GM13977 (cell line): ENCODE measurements at places on chromosomes 16 and 17.

DNA sequence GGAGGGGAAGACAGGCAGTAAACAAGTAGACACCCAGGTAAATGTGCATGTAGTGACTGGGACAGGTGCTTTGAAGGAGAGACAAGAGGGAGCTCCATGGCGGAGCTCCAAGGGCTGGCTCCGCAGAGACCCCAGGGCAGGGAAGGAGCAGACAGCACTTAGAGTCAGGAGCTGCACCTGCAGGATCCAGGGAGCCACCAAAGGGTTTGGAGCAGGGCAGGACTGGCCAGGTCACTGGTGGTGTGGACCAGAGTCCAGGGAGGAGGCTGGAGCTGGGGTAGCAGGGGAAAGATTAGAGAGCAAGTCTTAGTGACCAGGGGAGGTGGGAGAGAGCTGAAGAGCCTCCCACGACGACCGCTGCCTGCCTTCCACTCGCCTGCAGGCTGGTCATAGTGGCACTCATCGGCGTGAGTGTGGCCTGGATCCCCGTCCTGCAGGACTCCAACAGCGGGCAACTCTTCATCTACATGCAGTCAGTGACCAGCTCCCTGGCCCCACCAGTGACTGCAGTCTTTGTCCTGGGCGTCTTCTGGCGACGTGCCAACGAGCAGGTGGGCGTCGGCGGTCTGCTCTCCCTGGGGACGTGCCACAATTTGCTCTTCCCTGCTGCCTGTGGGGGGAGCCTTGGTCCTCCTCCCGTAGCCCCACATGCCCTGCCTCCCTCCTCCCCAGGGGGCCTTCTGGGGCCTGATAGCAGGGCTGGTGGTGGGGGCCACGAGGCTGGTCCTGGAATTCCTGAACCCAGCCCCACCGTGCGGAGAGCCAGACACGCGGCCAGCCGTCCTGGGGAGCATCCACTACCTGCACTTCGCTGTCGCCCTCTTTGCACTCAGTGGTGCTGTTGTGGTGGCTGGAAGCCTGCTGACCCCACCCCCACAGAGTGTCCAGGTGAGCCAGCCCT, 14.7 kb upstream of the FAM83G start:
- no peak for DNase-seq

DNA sequence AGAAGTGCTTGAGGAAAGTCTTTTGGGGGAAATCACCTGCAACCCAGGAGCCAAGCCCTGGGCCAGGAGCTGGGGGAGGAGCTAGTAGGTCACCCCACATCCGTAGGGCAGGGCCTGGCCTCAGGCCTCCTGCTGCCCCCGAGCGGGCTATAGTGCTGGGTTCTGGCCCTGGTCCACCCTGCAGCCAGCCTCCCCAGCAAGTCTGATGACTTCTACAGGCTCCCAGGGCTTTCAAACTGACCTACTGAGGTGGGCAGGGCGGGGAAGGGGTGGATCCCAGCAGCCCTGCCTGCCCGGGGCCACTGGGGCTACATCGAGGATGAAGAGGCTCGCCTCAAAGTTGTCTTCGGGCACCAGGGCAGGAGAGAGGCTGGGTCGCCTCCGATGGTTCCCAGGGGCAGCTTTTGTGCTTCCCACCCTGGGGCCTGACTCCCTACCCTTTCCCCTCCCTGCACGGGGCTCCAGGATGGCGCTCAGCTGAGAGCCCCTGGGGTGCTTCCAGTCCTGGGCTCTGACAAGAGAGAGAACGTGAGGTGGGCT, 5.0 kb downstream of the CENPX start:
- no peak for DNase-seq

DNA sequence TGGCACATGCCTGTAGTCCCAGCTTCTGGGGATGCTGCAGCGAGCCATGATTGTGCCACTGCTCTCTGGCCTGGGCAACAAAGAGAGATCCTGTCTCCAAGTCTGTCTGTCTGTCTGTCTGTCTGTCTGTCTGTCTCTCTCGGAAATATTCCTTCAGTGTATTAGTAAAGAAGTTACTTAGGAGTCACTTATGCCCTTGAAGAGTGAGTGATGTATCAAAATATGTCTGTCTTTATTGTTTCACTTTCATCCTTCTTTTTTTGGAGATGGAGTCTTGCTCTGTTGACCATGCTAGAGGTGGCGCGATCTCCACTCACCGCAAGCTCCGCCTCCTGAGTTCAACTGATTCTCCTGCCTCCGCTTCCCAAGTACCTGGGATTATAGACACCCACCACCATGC, 410.5 kb downstream of the WWOX start:
- DNase-seq, result no peak

DNA sequence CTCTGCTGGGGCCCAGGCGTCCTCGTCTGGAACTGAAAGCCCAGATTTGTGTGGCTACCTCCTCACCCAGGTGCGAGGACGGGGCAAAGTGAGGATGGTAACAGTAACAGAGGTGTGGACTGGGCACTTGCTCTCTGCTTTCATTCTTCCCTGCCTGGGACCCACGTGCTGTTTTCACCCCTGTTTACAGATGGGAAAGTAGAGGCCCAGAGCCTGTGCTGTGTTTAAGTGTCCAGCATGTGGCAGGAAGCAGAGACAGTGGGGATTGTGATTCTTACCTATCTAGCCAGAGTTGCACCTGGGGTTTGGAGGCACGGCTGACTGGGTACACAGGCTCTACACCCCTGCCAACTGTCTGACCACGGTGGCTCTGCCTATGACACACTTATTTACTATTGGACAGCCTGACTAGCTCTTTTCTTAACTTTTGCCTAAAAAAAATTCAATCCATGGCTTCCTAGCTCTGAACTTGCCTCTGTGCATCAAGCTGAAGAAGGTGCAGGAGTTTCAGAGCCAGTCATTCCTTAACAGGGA, 155.4 kb downstream of the CLEC16A start:
- no peak for DNase-seq

DNA sequence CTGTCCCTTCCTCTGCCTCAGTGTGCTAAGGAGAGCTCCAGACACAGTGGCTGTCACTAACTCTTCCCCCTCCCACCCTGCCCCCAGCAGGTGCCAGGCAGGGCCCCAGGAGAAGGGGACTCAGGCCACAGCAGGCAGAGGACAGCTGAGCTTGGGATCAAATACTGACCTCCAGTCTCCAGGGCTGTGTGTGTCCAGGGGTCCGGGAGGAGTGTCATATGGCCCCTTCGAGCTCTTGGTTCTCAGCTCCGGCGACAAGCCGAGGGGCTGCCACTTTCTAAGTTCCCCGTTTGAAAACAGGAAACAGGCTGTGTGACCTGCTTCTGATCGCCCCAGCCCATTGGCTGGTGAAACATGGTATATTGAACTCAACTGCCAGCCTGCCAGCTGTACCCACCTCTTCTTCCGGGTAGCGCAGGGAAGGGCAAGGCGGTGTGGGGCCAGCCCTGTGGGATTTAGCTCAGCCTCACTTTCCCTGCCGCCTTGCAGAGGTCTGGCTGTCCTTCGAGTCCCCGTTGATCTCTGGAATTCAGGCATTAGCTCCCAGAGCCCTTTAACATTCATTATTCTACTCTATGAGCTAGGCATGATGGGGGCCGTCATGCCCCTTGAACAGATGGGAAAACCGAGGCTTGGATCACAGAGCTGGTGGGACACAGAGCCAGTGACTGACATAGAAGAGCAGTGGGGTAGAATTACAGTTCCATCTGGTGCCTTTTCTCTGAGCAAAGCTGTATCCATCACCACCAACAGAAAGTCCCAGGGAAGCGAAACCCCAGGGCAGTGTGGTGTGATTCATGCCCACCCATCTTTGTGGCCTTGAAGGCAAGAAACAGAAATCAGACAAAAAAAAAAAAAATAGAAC, at the start of gene SNX20:
TSS of gene SNX20 (minus strand) at position 292 of the 865 bp plus-strand sequence. CDS start 3,786 bp downstream, outside the sequence.
- peak; percentile 72 for DNase-seq

- DNase-seq, result no peak
Observed at GRCh38 chr16:7688811-7689210, 356.2 kb downstream of the RBFOX1 start.

DNA sequence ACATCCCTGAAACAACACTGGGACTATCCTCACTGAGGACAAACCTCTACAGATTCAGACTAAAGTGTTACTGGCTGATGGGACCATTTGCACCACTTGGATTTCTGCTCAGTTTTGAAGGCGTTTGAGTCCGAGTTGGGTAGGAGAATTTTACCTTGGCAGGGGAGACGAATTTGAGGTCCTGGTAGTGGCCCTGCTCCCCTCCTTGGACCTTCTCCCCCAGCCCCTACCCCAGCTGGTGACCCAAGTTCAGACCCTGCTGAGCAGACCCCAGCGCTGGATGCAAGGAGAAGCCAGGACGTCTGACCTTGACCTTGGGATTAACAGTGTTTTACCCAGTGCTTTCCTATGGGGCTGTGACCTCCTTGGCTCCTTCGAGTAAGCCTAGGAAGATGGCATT, 13.6 kb downstream of the CACNG5 start:
- DNase-seq, result no peak

- DNase-seq, result no peak
Observed at GRCh38 chr16:29804455-29805231, 1.7 kb upstream of the MAZ start.

GRCh38 chr17:38460082-38460715, 31.9 kb downstream of the ARHGAP23 start:
- DNase-seq, result peak; percentile 10

DNA sequence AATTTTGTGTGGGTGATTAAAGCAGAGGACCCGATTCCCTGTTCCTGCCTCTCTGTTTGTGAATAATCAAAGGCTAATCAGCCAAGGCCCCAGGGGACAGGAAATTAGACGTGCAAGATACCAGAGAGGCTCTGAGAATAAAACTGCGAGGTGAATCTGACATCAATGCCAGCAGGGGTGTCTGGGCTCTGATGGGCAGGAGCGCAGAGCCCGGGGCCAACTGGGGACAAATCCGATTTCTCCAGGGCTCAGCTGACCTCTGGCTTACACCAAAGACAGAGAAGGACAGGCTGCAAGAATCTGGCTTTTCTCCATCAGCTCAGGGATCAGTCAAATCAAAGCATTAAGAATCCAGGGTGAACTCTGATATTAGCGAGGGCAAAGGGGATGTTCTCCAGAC, 174.3 kb downstream of the XYLT1 start:
- no peak for DNase-seq

- DNase-seq, result peak; percentile 76
Observed at GRCh38 chr16:30112197-30113030, 923 bp downstream of the GDPD3 start.

DNA sequence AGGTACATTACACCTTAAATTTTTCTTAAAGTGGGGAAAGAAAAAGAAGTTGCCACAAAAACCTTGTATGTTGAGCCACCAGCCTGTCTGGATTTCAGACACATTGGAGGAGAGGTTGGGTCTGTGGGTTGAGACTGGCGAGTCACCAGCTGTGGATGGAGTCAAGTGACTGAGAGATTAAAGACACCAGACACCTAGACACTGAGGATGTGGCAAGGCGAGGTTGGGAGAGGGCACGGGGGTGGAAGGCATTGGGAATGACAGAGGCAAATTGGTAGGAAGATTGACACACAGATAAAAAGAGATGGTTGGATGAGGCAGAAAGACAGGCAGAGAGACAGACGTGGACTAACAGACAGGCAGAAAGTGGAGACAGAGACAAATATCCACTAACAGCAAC, 49.6 kb downstream of the KCNJ12 start:
- no peak for DNase-seq

GRCh38 chr16:87352818-87353217, 30.8 kb downstream of the FBXO31 start:
- DNase-seq, result no peak
